NCI-H1694 (cell line): ENCODE measurements at places on chromosomes 16 and 17.

- DNase-seq: no peak
Measured at GRCh38 chr17:63476854-63477479, at the start of gene ACE. Gene ACE, plus strand, starts transcription at chr17:63477061. Its CDS starts 34 bp downstream, at chr17:63477095.

- DNase-seq: no peak
Measured at GRCh38 chr17:40218006-40218739, 931 bp upstream of the WIPF2 start.

- DNase-seq: no peak
Measured at GRCh38 chr16:56408379-56409098, 16.8 kb downstream of the AMFR start.

DNA sequence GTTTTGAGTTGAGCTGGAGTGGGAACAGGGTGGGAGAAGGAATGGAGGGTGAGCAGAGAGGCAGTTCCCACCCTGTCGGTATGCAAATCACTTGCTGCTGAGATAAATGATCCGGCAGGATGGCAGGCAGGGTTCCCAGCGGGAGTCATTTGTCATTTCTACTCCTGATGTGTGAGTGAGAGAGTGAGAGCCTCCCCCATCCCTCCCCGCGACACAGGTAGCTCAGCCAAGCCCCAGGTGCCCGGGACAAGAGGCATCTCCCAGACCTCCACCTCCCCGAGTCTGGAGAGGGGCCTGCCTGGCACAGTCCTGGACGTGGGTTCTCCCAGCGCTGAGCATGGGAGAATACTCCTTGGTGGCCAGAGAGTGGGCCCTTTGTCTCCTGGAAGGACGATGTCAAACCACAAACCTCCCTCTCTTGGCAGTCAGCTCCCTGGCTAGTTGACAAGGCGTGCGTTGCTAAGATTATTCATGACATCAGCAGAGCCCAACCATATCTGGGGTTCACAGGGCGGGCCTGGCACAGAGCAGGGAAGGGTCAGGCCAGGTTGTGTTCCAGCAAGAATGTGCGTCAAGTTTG is 33.7 kb upstream of the TNRC6C start:
- DNase-seq: no peak

GRCh38 chr16:66740010-66740409 is 11.4 kb downstream of the DYNC1LI2 start:
- DNase-seq: peak; percentile 36

DNA sequence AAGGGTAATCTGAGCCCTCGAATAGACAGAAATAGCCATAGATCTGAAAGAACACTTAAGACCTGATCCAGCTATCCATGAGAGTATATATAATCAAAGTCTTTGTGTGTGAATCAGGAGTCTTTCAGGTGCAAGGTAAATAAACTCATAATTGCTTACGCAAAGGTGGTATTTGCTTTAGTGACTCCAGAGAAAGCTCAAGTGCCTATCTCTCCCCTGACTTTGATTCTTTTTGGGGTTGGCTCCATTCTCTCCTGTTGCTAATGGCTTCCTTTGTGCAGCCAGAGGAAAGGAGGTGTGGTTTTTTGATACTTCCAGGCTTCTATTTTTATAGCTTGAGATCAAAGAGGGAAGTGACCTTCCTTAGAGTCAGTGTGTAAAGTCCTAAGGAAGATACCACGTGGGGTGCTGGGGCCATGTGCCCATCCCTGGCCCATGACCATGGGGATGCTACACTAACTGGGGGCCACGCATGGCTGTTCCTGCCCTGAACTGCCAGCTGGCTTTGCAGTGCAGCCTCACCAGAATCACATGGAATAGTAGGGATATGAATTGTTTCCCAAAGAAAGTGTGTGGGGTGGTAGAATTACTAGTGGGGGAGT is 45.8 kb downstream of the TENT4B start:
- DNase-seq: no peak

- peak; percentile 19 for DNase-seq
Measured at GRCh38 chr16:90046122-90046970, 27.1 kb upstream of the DBNDD1 start.

GRCh38 chr16:78310990-78311561 is 211.6 kb downstream of the WWOX start:
- no peak for DNase-seq

DNA sequence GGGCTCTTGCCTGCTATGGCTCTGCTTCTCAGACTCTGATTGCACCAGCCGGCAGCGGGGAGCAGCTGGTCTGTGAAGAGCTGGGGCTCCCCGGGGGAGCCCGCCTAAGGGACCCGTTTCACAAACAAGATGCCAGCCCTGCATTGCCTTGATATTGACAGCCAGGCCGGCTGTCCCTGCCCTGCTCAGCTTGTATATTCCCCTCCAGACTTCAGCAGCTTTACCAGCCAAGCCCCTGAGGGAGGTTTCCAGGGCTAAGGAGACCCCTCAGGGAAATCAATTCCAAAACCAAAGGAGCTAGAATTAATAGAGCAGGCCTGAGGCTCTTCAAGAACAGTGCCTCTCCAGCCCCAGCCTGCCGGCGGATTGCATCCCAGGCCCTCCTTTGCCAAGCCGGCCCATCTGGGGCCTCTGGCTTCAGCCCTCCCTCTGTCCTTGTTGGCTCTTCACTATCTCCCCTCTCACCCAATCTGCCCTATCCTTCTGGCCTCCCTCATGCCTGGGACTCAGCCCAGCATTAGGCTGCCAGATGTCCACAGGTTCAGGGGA is 5.7 kb downstream of the CALB2 start:
- peak; percentile 13 for DNase-seq

- DNase-seq: no peak
Measured at GRCh38 chr17:54887787-54888186, 12.9 kb upstream of the TOM1L1 start.

GRCh38 chr16:70788668-70789594 is 12.0 kb downstream of the VAC14 start:
- DNase-seq: no peak

DNA sequence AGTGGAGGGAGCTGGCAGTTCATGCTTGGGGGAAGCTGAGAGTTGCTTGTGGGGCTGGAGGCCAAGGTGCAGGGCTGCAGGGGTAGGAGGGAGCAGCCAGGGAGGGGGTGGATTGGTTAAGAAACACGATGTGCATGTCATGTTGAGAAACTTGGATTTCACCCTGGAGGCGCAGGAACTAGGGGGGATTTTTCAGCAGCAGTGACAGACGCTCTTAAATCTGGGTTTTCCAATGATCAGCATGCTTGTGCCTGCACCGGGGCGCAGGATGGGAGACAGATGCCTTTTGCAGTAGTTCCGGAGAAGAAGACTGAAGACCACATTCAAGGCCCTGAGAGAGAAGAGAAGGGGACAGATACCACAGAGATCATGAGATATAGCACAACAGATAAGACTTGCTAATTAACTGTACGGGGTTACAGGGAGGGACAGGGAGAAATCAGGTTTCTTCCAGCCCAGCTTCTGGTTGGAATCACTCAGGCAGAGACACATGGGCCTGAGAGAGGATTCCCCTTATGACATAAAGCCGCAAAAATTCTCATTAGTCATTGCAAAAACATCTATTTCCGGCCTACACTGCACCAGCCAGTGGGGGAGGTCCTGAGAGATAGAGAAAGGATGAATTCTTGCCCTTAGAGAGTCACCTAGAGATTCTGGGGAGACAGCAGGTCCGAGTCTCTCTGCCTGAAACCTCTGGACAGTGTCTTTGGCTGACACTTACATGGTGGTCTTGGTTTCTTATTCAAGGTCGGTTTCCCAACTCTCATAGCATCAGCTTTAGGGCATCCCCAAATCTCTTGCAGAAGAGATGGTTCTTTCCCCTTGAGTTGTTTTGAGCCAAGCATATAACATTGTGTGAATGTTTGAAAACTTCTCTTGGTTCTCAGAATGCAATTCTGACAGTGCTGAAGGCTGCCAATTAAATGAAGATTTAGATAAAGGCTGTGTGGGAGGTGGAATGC is 27.1 kb downstream of the CDH13 start:
- no peak for DNase-seq

DNA sequence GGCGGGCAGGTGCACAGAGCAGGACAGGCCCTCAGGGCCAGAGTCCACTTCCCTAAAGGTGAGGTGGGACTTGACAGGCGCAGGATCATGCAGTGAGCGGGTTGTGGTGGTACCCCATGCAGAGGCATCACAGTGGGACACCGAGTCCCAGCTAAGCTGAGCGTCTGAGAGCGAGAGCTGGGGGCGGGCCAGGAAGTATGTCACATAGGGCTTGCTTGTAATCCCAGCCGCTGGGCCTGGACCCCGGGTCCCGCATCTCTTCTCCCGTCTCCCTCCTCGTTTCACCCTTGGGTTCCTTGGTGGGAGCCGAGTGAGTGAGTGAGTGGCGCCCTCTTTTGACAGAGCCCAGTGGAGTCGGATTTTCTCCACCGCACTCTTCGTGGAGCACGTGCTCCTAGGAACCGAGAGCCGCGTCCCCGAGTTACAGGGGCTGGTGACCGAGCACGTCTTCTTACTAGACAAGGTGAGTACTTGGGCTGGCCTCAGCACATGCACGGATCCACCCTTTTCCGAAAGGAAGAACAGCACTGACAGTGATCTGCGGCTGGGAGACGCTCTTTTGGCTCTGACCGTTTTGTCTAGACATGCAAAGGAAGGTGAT is 50.8 kb upstream of the ENDOV start:
- DNase-seq: peak; percentile 8

GRCh38 chr16:2082171-2082982 is 34.6 kb downstream of the TSC2 start:
- DNase-seq: no peak

DNA sequence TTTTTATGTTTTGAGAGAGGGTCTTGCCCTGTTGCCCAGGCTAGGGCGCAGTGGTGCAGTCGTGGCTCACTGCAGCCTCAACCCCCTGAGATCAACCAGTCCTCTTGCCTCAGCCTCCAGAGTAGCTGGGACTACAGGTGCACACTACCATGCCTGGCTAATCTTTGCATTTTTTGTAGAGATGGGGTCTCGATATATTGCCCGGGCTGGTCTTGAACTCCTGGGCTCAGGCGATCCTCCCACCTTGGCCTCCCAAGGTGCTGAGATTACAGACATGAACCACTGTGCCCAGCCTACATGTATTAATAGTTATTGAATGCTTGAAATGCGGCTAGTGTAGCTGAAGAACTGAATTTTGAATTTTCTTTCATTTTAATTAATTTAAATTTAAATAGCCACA is 12.2 kb downstream of the C1QTNF1 start:
- DNase-seq: no peak

DNA sequence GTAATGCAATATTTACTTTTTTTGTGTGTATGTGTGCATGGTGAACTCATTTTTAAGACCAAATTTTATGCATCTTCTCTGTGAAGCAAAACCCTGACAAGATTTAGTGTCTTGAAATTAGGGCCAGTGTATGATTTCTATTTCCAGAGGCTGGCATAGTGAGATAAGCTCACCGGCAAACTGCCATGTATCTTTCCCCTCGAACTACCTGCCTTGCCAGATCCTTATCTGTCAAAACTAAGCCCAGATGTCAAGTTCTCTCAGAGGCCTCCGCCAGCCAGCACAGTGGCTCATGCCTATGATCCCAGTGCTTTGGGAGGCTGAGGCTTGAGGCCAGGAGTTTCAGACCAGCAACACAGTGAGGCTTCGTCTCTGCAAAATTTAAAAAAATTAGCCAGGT is 10.0 kb downstream of the USP32 start:
- no peak for DNase-seq

DNA sequence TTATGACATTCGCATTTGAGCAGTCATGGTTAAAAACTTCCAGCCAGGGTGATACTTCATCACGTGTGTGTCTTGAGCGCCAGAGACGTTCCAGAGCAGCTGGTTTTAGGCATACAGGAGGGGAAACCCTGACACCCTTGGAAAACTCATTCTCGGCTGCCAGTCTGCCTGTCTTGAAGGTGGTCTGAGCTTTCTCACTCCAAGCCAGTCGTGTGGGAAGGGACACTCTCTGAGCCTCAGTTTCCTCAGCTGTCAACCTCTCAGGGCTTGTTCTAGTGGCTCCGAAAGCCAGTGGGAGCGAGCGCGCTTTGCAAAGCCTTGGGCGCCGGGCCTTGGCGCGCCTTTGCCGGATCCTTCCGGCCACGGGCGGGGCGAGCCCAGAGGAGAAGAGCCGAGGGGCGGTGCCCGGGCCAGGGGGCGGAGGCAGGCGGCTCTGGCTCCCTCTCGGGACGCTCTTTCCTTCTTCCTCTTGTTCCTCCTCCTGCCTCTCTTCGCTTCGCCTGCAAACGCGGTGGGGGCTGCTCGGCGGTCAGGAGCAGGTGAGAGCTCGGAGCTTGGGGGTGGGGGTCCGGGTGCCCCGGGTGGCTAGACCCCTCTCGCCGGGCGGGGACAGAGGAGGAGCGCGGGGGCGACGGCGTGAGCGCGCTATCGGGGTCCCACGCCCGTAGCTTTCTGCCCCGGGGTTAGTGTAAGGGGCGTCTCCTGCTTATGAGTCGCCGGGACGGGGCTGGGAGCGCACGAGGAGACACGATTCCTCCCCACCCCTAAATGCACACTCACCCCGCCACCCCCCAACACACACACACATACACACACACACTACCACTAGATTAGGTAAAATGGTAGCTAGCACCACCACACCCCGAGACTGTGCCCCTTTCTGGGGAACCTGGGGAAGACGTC is at the start of gene LDAF1:
Gene LDAF1 (plus strand): TSS at position 467 of the 903 bp plus-strand sequence. CDS start 2,509 bp downstream, outside the sequence.
- DNase-seq: no peak

DNA sequence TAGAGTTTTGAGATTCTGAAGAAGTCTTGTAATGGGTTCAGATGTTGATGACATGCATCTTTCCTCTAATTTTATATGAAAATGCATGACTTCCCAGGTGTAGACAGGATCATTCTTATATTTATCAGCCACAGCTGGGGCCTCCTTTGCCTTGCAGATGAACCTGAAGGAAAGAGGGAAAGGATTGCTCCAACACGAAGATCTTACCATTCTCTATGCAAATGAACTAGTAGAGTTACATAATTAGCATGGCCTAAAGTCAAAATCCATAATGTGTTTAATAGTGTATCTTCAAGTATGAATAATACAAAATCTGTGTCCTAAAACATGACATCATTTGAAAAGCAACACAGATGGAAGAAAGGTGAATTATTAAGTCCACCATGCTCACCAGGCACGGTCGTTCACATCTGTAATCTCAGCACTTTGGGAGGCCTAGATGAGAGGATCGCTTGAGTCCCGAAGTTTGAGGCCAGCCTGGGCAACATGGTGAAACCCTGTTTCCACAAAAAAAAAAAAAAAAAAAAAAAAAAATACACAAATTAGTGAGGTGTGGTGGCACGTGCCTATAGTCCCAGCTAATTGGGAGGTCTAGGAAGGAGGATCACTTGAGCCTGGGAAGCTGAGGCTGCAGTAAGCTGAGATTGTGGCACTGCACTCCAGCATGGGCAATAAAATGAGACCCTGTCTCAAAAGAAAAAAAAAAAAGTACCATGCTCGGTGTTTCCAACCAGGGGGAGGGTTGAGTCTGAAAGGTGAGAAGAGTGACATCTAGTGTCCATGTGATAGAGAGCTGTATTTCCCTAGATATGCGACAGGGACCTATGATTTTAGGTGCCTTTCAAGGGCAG is 6.3 kb downstream of the VWA3A start:
- peak; percentile 58 for DNase-seq

DNA sequence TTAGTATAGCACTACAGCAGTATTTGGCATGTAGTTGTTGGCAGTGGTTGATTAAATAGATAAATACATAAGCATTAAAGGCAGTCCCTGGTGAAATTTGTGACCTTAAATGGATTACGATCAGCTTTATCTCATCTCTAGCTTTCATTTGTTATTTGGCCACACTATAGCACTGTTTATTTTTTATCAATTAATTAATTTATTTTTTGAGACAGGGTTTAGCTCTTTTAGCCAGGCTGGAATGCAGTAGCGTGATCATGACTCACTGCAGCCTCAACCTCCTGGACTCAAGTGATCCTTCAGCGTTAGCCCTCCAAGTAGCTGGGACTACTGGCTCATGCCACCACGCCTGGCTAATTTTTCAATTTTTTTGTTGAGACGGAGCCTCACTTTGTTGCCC is 18.7 kb upstream of the ARHGAP17 start:
- no peak for DNase-seq

- no peak for DNase-seq
Measured at GRCh38 chr16:35134471-35134870, 1675.1 kb downstream of the TP53TG3F start.

- DNase-seq: no peak
Measured at GRCh38 chr17:10471858-10472257, 2.5 kb upstream of the MYH4 start.
